ENCODE measurements at places on chromosomes 16 and 17. TPM values are rescaled to one million over a fixed set of nuclear protein-coding genes. Genes with fewer than 3 reads are reported as not detected.

DNA sequence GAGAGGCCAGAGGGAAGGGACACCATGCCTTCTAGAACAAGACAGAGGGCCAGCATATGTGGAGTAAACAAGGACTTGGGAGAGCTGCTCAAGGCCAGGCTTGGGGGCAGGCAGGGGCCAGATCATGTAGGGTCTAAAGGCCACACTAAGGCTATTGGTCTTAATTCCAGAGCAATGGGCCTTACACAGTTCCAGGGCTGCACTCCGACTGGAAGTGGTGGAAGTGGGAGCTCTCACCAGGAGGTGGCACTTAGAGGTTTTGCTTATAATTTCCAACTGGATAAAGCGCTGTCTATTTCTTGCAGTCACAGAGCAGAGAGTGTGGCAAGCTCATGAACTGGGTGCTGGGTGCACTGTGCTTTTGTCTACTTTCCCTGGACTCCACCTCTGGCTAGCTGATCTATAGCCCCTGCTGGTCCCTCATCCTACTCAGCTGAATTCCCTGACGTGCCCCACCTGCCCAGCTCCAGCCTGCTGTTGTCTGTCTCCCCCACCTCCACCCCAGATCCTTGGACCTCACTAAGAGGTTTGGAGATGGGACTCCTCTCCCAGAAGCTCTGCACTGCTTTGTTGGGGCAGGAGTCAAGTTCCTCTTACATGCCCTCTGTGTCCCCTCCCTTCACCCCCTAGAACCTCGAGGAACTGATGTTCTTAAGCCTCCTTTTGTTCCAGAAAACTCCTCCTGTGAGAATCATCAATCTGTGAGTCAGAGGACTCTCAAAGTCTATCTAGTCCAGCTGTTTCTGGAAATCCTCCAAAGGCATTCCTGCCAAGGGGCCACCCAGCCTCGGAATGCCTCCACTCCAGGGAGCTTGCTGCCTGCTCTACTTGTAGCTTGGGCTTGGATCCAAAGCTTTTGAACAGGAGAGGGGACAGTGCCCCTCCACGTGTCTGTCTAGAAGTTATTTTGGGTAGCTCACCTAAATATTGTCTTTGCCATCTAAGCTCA lies 48.1 kb upstream of the KSR1 start:
- no peak for DNase-seq

- DNase-seq: no peak
Measured at GRCh38 chr16:54503011-54503855, 216.6 kb upstream of the IRX3 start.

GRCh38 chr16:51938861-51939260 lies 608.1 kb downstream of the TOX3 start:
- DNase-seq: no peak

GRCh38 chr16:64409783-64410210 lies 712.1 kb downstream of the CDH11 start:
- DNase-seq: no peak

DNA sequence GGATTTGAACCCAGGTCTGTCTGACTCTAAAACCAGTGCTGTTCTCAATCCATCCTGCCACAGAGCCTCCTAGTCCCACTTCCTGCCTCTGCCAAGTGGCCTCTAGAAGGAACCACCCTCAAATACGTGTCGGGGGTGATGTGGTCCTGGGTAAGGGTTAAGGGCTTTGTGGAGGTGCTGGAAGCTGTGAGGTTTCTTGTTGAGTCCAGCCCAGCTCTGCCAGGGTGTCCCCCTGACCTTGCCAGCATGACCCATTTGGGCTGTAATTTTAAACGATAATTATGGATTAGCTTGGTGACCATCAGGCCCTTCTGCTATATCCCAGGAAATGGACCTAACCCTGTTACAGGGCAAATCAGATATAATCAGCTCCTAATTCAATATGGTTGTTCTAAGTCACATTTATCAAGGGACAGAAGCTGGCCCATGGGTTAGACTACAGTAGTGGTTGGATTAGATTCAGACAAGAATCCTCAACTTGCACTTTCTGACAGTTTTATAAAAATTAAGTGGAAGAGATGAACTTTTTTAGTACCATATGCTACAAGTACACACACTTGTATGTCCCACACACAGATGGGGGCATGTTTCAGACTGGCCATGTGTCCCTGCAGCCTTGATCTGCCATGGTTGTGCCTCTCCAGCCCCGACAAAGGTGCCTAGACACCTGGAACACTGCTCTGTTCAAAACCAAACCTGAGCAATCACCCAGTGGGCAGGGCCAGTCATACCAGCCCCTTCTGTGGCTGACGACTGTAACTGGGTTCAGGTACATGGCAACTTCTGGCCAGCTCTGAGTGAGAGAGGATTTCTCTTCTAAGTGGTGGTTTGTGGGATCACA lies 48.0 kb downstream of the SMPD3 start:
- DNase-seq: no peak

DNA sequence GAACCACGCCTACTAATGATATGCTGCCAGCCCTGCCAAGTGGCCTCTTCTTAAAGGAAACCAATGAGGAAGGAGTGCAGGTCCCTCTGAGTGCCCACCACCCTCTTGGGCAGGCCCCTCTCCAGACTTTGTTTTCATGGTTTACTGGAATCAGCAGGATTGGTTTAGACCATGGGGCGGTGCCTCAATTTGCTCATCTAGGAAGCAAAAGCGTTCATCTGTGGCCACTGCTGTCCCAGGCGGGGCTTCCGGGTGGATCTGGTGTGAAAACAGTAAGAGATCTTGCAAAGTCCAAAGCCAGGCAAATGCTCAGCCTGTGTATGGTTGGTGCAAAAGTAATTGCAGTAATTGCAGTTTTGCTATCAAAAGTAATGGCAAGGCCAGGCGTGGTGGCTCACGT lies 71.3 kb downstream of the AMFR start:
- no peak for DNase-seq

DNA sequence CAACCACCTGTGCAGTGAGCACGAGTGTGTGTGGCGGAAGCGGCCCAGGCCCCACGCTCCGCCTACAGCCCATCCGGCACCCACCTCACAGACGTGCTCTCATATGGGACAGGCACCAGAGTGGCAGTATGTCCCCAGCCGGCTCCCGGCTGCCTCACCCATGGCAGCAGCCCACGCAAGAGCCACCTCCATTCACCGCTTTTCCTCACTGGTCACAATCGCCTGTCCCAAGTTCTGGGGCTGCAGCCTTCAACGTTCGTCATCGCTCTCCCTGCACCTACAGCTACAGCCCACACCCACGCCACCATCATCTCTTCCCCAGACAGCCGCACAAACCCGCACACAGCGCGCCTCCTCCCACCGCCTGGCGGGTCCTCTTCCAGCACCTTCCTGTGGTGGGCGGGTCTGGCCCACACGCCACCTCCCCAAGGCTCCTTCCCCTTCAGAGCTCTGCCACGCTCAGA lies 17.5 kb upstream of the TRAP1 start:
- no peak for DNase-seq

DNA sequence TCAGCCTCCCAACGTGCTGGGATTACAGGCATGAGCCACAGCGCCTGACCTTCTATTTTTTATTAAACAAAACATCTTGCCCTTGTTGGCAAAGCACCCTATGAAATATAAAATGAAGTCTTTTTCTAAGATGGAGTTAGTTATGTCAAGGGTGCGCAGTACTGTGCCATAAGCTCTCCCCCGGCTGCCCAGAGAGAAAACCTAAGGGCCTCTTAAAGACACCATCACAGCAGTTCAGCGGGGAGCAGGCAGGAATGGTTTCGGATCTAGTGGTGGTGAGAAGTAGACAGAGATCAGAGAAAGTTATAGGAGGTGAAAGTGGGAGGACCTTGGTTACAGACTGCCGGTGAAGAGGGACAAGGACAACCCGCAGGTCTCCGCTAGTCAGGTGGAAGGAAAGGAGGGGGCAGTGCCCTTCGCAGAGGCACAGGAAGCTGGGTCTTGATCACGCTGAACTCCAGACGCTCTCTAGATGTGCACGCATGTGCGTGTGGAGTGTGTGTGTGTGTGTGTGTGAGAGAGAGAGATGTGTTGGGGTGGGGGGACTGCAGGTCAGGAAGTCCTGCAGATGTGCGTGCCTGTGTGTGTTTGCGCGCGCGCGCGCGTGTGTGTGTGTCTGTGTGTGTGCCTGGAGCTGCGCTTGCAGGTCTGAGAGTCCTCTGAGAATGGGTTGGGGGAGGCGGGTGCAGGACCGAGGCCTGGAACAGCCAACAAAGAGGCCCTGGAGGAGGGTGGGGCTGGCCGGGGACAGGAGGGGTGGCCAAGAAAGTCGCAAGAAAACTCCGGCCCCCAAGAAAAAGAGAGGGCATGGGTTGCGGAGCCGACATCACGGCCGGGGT lies 748 bp upstream of the CMTM3 start:
- no peak for DNase-seq

GRCh38 chr17:17191961-17192381 lies 14.2 kb downstream of the PLD6 start:
- DNase-seq: no peak

- DNase-seq: no peak
Measured at GRCh38 chr17:37791447-37792399, 46.9 kb upstream of the HNF1B start.

DNA sequence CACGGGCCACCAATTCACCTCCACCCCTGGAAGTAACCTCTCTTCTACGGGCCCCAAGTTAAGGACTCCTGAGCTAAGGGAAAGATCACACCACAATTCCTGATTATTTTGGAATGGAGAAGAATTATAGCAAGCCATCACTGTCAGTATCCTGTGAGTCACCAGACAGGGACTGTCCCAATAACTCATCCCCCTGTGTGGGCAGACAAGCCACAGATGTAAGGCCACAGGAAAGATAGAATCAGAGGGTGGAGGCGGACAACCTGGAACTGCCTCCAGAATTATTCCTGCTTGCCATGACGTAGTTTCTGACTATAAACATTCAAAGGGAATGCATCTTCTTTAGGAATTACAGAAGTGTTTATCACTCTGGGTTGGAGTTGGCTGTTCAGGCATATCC lies 5.8 kb upstream of the MYO1D start:
- DNase-seq: no peak

Gene UBE2Z
- total RNA-seq: 70.1 TPM

Gene CA5A
- total RNA-seq: not detected

Gene SLC13A5
- total RNA-seq: not detected

Gene DRC7
- 1.5 TPM for total RNA-seq

Gene ATP1B2
- 1.2 TPM for total RNA-seq

Gene PRR29
- 0.15 TPM for total RNA-seq

Data from breast epithelium (tissue), 4 donors.